Suprapubic skin (tissue), 4 donors: ENCODE measurements at places on chromosomes 1 and 21. TPM values are rescaled to one million over a fixed set of nuclear protein-coding genes. Genes with fewer than 3 reads are reported as not detected.

- no peak for DNase-seq
Measured at GRCh38 chr21:44052830-44053226, 40.7 kb downstream of the TRAPPC10 start.

DNA sequence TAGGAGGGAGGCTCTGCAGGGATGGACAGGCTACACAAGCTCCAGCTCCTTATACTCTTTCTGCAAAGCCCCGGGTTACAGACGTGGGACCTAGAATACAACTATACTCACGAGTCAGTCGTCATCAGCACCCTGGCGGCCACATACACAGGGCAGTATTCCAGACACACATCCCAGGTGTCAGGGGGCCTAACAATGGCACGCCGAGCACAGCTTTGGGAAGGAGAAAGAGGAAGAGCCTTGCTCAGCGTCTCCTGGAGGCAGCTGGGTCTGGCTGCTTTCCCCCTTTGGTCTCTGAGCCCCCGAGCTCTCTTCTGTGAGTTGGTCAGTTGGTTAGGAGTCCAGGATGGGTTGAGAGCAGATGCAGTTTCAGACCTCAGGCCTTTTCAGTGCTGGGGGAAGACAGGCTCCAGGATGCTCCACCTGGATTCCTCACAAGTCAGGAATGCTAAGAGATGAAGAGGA, 4.5 kb upstream of the POU3F1 start:
- DNase-seq: no peak

DNA sequence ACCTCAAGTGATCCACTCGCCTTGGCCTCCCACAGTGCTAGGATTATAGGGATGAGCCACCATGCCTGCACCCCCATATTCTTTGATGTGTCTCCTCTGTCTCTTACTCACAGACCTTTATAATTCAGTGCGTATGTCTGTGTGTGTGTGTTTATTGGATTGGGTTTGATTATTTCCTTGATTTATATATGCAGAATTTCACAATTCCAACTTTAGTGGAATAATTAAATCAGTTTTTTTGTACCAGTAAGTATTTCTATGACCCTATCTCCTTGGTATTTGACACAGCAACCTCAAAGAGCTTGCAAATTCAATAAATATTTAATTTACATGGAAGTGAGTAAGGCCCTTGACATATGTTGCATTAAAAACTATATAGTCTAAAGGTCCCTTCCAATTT, 333.9 kb upstream of the ADAMTS5 start:
- DNase-seq: no peak

- DNase-seq: no peak
Measured at GRCh38 chr1:84442256-84442655, 36.8 kb upstream of the RPF1 start.

OR2L13 gene
- total RNA-seq: not detected

LCE2C gene
- 366 TPM for total RNA-seq

PLA2G2D gene
- not detected for total RNA-seq
